ENCODE measurements at places on chromosomes 1 and 21. TPM values are rescaled to one million over a fixed set of nuclear protein-coding genes. Genes with fewer than 3 reads are reported as not detected.

Gene CELA2A
- not detected for total RNA-seq

DNA sequence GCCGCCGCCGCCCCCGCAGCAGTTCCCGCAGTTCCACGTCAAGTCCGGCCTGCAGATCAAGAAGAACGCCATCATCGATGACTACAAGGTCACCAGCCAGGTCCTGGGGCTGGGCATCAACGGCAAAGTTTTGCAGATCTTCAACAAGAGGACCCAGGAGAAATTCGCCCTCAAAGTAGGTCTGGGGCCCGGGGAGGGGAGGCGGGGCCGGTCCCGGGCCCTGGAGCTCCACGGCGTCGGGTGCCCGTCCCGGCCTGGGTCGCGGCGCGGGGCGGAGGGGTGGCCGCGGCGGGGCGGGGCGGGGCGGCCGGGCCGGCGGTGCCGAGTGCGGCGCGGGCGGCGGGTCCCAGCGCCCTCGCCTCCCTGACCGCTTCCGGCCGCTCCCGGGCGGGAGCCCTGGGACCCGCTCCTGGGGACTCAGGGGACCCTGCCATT is 646 bp downstream of the MAPKAPK2 start:
- DNase-seq = no peak

Gene OR2M3
- total RNA-seq = 0.27 TPM

DNA sequence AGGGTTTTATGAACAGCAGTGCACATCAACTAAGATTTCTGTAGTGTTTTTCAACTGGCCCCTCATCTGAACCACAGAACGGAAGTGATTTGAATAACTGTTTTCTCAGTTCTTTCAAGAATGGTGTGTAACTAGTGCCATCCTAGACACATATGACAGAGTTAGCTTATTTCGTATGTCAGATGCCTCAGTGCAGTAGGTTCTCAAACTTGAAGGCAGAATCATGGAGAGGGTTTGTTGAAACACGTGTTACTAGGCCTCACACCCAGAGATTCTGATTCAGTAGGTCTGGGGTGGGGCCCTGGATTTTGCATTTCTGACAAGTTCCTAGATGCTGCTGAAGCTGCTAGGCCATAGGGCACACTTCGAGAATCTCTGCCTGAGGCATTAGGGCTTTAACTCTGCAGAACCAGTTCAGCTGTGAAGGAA is 49.0 kb downstream of the SCCPDH start:
- DNase-seq = no peak

- DNase-seq = no peak
Observed at GRCh38 chr1:89887270-89887669, 66.4 kb downstream of the LRRC8D start.

DNA sequence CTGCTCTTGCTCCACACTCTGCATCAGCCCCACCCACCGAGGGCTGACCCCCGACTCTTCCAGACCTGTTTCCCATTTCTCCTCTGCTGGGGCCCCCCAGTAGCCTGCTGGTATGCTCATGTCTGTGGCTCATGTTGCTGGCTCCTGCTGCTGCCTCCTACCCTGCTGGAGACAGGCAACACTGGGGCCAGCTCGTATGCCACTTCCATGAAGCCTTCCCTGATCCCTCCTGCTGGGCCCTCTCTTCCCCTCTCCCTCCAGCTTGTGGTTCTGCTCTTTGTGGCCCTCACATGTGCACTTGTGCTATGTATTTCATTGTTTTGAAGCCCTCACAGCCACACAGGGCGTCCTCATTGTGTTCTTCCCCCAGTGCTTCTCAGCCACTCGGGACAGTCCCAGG is 40.5 kb downstream of the CNN3 start:
- DNase-seq = no peak

DNA sequence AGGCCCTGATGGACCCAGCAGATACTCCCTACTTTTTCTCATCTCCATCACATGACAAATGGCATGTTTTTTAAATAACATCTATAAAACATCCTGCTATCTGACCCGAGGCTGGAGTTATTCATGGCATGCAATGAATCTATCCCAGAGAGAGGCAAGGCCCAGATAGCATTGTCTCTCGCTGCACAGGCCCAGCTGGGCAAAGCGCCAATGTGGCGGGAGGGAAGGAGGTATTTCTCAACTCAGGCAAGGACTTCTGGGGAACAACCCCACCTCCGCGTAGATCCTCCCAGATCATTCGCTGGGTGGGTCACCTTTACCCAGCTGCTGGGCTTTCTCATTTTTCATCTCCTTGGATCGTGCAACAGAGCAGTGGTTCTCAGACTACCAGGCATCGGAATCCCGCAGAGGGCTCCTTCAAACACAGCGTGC is 59.8 kb downstream of the ERG start:
- no peak for DNase-seq

Gene TNFRSF25
- total RNA-seq = 9.5 TPM

Data from cerebellum (tissue), 4 donors.